ENCODE measurements at places on chromosomes 4 and X.

DNA sequence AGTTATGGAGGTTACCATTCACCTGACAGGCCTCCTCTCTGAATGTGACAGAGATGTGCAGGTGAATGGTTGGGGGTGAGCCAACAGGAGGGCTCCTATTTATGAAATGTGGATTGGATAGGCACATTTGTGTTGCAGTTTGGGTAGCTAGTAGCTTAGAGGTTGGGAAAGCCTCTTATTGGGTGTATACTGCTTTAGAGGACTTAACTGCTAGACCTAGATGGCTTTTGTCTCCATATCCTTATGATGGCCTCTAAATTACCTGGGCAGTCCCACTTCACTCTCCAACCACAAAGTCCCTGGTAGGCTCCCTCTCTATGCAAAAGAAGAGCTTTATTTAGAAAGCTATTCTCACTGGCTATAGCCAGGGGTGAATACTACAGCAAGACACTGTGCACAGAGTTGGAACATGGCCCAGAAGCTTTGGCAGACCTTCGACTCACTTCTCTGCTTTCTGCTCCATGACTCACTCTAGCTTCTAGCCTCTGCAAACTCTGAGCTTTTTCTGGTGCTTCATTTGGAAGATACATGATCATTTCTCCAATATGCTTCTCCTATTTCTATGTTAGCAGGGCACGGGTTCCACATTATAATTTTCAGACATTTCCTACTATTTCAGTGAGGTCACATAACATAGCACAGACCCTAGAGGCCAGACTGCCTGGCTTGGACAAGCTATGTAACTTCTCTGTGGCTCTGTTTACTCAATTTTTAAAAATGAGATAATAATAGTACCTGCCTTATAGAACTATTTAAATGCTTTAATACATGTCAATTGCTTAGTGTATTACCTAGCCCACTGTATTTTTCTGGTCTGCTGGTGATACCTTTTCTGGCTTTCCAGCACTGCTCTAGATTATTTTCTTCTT lies 6.0 kb upstream of the VGLL1 start:
- no peak for DNase-seq

- DNase-seq, result no peak
These were observed 7.8 kb downstream of the PNCK start for GRCh38 chrX:153665726-153666306.

- DNase-seq, result no peak
These were observed 172.2 kb downstream of the HHIP start for GRCh38 chr4:144818136-144818535.

GRCh38 chr4:112060212-112060611 lies 85.0 kb upstream of the FAM241A start:
- no peak for DNase-seq

DNA sequence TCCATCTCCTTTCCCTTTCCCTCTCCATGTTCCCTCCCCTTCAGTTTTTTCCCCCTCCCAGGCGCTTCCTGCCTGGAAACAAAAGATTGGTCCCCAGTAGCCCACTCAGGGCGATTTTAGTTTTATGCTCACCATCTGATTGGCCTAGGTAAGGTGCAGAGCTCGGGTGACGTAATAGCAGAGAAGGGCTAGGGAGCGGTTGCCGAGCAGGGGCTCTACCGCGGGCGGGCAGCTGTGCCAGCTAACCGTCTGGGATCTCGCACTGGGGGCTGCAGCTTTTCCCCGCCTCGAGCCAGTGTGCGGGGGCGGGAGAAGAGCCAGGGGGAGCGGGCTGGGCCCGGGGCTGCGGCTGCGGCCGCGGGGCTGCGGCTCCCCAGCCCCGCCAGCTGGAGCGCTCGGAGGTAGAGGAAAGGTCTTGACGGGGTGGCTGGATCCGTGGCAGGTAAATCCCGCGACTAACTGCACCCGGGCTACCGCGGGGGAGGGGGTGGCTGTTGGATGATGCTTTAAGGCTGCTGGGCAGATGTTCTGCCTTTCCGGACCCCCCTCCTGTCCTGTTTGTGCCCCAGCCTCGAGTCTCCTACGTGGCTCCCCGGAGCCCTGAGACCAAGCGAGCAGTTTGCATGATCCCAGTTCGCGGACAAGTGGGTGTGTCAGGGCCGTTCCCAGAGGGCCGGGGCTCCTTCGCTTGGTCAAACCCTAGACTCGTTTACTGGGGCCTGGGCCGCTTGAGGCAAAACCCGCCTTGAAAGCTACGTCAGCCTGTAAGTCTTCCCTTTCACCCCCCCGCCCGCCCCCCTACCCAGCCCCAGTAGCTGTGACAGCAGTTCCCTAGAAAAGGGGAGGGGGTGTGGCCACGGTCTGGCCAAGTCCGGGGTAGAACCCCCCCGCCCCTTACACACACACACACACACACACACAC lies at the start of gene PAK3:
TSS of gene PAK3 (plus strand) at position 218 of the 922 bp plus-strand sequence. CDS start 26,913 bp downstream, outside the sequence.
- peak; percentile 47 for DNase-seq

DNA sequence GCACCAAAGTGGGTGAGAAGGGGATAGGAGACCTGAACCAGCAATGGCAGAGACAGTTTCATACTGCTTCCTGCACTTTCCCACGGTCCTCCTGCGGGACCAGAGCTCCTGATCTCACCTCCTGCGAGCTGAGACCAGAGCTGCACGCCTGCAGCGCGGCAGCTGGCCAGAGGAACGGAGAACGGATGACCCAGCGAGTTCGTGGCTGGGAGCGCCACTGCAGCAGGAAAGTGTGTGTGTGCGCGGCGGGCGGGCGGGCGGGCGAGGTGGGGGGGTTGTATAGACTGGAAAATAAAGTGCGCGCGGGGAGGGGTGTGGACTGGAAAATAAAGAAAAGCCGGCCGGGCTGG lies 16.5 kb downstream of the MCF2 start:
- no peak for DNase-seq

Data from progenitor cell of endocrine pancreas (in vitro differentiated cells).